Transverse colon (tissue), 4 donors: ENCODE measurements at places on chromosomes 12 and 14.

GRCh38 chr14:26599291-26599690 is 1.5 kb upstream of the NOVA1 start:
- no peak for DNase-seq

GRCh38 chr14:28577711-28578131 is 188.9 kb upstream of the FOXG1 start:
- no peak for DNase-seq

- DNase-seq, result no peak
Observed at GRCh38 chr14:87171141-87171540, 821.8 kb downstream of the GALC start.

- no peak for DNase-seq
Observed at GRCh38 chr12:32569259-32569658, 109.8 kb upstream of the DNM1L start.

DNA sequence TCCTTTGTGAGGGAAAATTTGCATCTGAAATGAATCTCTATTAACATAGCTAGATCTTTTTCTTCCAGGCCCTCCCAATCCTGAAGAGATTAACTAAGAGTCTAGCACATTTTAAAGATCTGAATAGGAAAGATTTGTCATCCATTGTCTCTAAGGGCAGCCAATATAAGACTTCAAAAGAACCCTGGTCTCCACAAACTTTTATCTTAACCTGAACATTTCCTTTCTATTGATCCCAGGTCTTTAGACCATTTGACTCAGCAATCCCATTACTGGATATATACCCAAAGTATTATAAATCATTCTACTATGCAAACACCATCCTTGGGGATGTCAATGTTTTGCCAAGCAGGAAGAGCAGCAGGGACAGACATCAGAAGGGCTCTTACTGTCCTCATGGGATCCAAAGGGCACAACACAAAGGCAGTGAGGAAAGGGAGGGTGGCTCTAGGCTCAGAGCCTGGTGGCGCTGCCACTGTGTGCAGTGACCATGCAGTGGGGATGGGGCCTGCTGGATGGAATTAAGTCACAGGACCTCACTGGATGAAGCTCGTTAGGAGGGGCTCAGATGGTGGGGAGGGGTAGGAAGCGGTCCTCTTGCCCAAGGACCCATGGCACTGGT is 12.7 kb upstream of the BDKRB2 start:
- no peak for DNase-seq
